H54 (cell line): ENCODE measurements at places on chromosomes 12 and 14.

GRCh38 chr12:96445691-96446583 lies 43.4 kb upstream of the CFAP54 start:
- DNase-seq: peak; percentile 35

DNA sequence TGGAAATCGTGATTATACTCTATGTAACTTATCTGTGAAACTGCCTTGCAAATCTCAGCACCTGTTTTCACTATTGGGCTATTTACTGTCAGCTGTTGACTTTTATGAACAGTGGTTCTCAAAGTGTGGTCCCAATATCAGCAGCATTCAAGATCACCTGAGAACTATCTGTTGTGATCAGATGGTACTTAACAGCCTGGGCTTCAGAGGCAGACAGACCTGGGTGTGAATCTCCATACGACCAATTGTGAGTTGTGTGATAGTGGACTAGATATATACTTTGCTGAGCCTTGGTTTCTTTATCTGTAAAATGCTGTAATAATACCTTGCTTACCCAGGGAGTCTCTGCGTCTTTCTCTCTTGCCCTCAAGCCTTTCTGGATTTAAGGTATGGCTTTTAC lies 105.1 kb downstream of the ERGIC2 start:
- no peak for DNase-seq

- DNase-seq: no peak
These were observed 1.0 kb upstream of the KDM2B start for GRCh38 chr12:121581686-121582429.

GRCh38 chr12:16946704-16947103 lies 340.7 kb upstream of the LMO3 start:
- DNase-seq: no peak

DNA sequence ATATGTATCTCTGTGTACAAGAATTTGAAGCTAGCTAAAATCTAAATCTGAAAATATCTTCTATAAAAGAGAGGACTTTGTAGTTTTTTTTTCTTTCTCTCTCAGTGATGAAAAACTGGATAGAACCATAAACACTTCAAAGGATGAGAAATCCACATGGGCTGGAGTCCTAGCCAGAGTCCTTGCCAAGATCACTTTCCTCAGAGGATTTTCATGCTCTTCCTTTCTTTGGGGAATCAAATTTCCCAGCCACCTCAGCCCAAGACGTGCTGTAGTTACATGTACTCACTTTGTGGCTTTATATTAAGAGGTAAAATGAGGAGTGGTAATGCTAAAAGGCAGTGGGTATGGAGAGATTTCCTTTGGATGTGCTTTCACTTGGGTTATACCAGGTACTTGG lies 110.3 kb downstream of the SLC38A1 start:
- DNase-seq: no peak

DNA sequence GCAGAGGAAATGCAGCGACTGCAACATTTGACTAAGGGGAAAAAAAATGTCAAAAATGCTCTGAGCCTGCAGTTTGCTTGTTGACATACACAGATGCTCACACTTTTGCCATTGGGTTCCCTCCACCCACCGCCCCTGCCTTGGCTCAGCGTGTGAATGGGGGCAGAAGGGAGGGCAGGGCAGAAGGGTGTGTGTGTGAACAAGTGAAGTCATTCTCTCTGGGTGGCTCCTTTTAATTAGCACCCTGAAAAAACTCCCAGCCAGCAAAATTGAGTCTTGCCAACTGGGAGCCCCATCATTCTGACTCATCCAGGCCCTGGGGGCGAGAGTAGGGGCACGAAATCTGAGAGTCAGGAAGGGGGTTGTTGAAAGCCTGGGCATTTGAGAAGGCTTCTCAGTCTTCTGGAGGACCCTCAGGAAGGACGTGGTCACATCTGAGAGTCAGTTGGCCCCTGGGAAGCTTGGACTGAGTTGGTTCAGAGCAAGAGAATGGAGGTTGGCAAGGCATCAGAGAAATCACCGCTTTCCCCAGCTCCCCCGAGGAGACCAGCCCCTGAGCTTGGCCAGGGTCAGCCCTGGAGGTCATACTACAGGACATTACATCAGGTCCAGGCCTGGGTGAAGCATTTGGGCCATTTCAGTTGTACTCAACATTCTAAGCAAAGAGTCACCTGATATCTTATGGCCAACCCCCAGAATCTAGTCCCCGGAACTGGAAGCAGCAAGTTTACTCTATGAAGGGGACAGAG lies 22.7 kb upstream of the KRT78 start:
- DNase-seq: peak; percentile 75

- no peak for DNase-seq
These were observed 110.4 kb downstream of the SLC6A15 start for GRCh38 chr12:84802161-84802560.

DNA sequence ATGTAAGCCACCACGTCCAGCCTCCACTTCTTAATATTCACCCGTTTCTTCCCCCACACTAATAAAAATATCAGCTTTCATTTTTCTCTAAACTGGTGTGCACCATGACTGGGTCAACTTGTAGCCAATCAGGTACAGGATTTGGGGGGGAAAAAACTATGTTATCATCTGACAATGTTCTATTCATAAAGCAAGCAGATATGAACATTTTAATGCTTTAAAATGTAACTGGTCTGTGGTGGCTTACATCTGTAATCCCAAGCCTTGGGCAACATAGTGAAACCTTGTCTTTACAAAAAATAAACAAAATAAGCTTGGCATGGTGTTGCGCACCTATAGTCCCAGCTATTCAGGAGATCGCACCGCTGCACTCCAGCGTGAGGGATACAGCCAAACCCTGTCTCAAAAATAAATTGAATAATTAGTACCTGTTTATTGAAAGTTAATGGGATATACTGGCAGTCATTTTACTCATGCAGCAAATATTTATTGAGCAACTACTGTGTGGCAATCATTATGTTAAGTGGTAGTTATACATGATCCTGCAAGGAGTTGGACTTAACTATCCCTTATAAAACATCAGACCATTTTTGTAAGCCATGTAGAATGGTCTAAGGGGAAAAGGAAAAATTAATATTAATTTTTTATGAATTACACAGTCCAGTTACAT lies 15.3 kb upstream of the ITPR2 start:
- DNase-seq: no peak

DNA sequence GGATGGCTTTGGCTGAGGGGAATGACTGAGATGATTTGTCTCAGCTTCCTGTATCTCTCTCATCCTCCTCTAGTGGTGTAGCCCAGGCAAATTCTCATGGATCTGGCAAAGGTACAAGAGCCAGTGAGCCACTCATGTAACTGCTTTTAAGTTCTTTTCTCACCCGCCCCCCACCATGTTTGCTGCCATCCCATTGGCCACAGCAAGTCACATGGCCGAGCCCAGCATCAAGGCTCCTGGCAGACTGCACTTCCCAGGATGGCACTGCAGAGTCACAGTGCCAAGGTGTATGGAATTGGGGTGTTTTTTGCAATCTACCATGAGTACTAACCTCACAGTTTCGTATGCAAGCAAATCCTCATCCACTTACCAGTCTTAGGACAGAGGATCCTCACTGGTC lies 50.9 kb downstream of the CHST11 start:
- no peak for DNase-seq

DNA sequence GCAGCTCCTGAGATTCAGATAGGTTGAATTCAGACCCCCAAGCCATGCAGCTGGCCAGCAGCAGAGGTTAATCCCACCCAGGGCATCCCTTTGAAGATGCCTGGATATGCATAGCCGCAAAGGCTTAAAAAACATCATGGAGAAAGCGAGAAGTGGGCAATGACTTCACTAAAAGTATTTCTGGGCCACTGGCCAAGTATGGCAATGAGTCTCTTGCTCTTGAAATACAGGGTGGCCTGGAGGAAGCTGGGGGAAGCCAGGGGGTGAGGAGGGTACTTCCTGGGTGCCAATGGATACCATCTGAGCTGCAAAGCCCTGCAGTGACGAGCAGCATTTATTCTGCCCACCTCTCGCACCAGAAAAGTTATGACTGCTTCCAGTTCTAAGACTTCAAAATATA lies 539.3 kb upstream of the TBX3 start:
- peak; percentile 30 for DNase-seq

- DNase-seq: no peak
These were observed 3.9 kb upstream of the LHX5 start for GRCh38 chr12:113475451-113476175.

DNA sequence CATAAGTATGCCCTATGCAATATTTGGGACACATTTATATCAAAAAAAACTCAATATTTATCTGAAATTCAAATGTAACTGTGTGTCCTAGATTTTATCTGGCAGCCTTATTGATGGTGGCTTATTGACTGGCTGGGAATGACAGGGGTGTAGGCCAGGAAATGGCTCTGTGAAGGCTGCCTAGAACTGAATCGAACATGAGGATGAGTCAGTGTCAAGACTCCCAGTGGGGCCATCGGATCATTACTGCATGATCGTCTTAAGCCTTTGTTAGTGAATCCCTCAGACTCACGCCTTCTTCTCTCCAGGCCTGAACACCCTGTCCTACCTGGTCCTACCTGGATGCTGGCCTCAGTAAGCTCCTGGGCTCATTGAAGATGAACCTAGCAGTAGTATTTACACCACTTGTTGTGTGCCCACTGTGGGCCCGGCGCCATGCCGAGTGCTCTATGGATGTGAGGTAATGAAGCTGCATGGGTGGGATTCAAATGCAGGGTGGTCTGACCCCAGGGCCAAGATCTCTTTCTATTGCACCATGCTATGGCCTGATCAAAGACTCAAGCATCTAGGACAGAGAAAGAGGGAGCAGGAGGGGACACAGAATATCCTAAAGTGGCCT lies 21.0 kb upstream of the FAIM2 start:
- no peak for DNase-seq

- DNase-seq: peak; percentile 7
These were observed 474.8 kb downstream of the TMTC2 start for GRCh38 chr12:83161456-83161855.

GRCh38 chr14:105168496-105168978 lies at the start of gene JAG2:
Gene JAG2 (minus strand): TSS chr14:105168776. CDS start chr14:105168420, 356 bp downstream.
- DNase-seq: peak; percentile 72

GRCh38 chr12:93514853-93515252 lies 47.5 kb downstream of the MRPL42 start:
- peak; percentile 24 for DNase-seq

- DNase-seq: no peak
These were observed 112.7 kb downstream of the NCOR2 start for GRCh38 chr12:124454735-124455134.

- DNase-seq: no peak
These were observed 7.1 kb upstream of the LGMN start for GRCh38 chr14:92755495-92755894.

- DNase-seq: no peak
These were observed 13.3 kb upstream of the TBX3 start for GRCh38 chr12:114697243-114697716.

DNA sequence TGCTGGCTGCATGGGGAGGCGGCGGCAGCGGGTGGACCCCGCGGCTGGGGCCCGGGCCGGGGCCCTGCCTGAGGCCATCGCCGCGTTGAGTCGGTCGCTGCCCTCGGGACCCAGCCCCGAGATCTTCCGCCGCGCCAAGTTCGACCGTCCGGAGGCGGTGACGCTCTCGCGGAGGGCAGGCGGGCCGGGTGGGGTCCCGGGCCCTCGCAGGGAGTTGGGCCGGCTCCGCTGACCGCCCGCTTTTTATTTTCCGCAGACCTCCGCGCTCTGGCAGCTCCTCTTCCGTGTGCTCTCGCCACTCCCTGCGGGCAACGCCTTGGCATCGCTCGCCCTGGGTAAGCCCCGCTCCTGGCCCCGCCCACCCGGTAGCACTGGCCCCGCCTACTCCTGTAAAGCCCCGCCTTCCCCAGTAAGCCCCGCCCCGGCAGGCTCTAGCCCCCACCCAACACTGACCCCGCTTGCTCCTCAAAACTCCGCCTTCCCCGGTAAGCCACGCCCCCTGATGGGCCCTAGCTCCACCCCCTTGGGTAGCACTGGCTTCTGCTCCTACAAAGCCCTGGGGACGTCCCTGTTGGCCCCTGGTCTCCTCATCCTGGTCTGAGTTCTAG lies 424 bp downstream of the TEDC1 start:
- peak; percentile 85 for DNase-seq

DNA sequence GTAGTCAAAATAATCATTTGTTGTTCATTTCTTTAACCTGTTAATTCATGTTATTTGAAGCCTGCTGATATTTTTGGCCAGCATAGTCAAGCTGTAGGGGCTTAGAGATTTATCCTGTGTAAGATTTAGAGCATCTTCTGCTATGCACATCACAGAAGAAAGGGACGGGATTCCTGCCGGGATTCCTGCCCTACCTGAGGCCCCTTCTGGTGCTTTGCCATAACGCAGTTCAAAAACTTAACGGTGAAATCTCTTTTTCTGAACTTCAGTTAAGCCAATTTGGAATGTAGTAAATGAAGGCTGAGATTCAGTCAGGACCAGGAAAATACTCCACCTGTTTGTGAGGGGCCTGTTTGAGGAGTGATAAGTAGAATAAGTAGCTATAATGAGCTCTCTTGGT lies 50.7 kb upstream of the TMEM260 start:
- no peak for DNase-seq

GRCh38 chr14:97788364-97788763 lies 991.2 kb downstream of the VRK1 start:
- no peak for DNase-seq

DNA sequence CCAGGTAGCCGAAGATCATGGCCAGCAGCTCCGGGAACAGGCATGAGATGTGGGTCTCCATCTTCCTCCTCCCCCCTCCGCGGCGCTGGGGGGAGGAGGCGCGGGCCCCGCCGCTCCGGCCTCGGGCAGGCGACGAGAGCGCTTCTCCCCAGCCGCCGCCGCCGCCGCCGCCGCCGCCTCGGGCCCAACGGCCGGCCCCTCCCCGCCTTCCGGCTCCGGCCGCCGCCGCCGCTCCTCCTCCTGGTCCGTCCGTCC lies 448 bp downstream of the FBXL14 start:
- no peak for DNase-seq

DNA sequence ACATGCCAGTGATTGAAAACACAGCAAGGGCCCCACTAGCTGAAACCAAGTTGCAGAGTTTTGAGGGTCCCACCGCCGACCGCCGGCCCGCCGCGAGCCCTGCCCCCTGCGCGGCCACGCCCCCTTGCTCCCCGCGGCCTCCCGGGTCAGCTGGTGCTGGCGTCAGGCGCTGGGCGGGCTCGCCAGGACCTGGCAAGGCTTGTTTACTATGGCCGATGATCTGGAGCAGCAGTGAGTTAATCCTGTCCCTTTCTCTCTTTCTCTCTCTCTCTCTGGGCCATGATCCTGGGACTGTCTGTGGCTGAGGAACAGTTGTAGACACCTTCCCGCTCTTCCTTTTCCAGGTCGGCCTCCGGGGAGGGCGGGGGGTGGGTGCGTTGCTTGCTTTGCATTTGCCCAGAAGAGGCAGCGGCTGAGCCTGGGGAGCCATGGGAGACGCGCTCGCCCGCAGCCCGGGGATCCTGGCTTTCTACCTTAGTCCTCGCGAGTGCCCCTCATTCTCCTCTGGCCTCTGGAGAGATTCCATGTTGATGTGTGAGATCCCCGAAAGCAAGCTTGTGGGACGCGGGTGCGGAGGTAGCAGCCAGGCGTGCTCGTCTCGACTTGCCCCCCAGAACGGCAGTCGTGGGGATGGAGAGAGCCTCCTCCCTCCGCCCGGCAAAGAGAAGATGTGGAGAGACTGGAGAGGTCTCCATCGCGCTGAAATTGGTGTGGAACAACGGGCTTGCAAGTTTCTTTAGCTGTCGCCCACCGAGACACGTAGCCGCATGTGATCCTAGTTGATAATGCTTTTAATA lies at the start of gene ABHD4:
Gene ABHD4, plus strand, starts transcription at position 202 of the 797 bp plus-strand sequence. Its CDS starts 7 bp downstream, at position 209.
- peak; percentile 55 for DNase-seq

GRCh38 chr14:61608245-61609165 lies 86.8 kb upstream of the HIF1A start:
- no peak for DNase-seq
